ENCODE measurements at places on chromosomes 7 and 10.

- no peak for DNase-seq
These were observed 110.7 kb downstream of the TRIM24 start for GRCh38 chr7:138570715-138571114.

DNA sequence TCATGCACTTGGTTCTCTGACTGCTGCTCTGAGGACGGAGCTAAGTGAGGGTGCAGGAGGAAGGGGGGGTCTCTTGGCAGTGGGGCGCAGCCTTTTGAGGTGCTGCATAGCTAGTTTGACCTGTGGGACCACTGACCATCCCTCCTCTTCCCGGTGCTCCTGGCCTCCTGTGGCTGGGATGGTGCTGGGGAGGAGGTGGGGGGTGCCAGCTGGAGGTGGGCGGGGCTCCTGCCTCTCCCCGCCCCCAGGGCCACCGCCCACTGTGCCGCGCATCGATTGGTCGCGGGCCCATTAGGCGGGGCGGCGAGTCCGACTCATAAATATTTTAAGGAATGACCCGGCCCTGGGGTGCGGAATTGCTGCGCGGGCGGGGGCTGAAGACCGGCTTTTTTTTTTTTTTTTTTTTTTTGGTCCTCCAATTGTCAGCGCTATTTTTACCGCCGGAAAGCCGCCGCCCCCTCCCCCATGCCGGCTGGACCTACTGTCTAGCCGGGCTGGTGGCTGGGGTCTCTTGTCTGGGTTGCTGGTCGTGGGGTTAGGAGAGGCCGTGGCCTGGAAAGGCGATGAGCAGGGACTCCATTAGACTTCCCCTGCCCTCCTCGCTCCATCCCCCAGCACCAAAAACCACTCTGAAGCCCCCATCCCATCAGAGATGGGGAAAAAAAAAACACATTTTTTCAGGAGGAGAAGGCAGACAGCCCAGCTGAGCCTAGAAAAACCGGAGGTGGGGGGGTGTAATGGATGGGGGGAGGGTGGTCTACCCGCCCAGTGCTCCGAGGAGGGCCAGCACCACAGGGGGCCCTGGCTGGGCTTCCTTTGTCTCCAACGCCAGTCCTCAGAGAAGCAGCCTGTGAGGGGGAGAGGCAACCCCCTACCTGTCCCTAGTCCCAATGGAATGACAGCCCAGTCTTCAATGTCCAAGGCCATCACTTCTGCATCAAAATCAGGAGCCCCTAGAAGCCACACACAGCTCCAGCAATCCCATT is 6.4 kb downstream of the SH2B2 start:
- DNase-seq = no peak

- DNase-seq = no peak
These were observed 58.3 kb downstream of the MALSU1 start for GRCh38 chr7:23357190-23358093.

DNA sequence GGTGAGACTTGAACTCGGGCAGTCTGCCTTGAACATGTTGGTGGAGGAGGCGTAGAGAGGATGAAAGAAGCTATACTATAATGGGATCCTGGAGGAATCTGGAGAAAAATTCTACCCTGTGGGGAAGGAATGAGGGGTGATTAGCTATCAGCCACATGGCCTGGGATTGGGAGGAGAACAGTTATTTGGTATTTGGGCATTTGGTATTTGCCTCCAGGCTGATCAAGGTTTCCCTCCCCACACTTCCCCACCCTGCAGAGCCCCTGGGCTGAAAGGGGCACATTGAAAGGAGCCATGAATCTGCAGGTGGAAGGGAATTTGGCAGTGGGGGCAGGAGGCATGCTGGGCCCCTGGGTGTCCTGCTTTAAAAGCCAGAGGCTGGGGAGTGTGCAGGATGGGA is 235.3 kb downstream of the INHBA start:
- no peak for DNase-seq

- no peak for DNase-seq
These were observed 627.9 kb downstream of the PARD3 start for GRCh38 chr10:34187201-34187600.

DNA sequence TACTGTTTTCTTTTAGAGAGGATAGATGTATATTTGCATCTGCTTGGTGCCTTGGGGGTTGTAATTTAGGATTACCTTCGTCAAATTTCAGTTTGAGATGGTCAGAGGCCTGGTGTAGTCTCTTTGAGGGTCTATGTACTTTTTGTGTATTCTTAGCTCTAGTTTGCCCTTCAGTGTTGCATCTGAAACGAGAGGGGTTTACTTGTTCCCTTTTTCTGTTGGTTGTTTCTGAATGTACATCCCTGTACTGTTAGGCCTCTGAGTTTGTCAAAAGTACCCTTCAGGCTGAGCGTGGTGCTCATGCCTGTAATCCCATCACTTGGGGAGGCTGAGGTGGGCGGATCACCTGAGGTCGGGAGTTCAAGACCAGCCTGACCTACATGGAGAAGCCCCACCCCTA is 60.0 kb downstream of the MLLT10 start:
- DNase-seq = no peak

DNA sequence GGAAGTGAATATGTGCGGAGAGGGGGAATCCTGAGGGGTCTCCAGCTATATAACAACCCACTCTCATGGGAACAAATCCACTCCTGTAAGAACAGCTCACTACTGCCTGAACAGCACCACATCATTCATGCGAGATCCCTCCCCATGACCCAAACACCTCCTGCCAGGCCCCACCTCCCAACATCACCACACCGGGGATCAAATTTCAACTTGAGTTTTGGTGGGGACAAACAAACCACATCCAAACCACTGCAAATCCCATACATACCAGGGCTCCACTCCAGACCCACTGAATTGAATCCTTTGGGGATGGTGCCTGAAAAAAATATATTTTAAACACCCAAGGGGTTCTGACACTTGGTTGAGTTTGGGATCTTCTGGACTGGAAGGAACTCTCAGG is 181.5 kb upstream of the PLXNA4 start:
- no peak for DNase-seq

GRCh38 chr7:129431911-129432643 is 2.2 kb upstream of the STRIP2 start:
- no peak for DNase-seq

DNA sequence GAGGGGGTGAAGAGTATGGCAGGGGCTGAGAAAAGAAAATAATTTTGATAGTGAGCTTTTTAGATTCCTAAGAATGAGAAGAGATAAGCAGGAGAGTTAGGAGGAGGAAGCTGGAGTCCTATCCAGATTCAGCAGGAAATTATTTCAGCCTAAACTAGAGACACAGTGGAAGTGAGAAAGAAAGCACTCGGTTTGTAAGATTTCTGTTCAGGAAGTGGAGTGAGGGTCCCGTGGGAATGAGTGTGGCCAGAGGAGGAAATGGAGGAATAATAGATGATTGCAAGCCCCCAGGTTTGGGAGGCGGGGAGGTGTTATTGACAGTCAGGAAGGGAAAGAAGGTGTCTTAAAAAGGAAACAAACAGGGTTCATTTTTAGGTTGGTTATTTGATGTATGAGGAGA is 84.8 kb upstream of the NRP1 start:
- DNase-seq = no peak

DNA sequence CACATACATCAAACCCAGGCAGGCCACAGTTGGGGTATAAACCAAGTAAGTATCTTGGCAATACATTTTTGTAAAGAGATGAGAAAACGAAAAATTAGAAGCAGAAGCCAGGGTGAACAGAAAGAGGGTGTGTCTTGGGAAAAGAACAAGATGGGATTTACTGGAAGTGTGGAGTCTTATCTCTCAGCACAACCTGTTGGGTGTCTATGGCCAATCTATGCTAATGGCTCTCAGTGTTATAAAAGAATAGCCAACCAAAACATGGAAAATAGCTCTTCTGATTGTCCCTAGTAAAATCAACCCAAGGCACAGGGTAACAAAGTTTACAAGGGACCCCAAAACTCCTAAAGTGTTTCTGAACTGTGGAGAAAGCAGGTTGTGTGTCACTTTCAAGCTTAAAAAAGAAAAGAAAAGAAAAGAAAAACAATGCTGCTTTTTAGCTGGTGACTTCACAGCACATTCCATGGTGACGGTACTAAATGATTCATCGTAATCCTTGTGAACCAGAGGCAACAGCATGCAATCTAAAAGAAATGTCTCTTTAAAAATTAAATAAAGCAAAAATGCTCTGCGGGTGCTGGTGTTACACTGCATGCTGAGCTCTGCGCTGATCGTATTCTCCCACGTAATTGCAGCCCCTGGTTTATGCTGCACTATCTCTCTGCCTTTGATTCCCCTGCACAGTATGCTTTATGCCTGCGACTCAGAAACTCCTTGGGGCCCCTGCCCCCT is 100.8 kb downstream of the C10orf90 start:
- DNase-seq = no peak

GRCh38 chr10:88064608-88065382 is 201.4 kb downstream of the PTEN start:
- DNase-seq = no peak

- no peak for DNase-seq
These were observed 32.0 kb downstream of the SFMBT2 start for GRCh38 chr10:7378602-7379403.

All from stimulated activated CD8-positive, alpha-beta memory T cell treated with anti-CD3 and anti-CD28 coated beads, Interleukin-4, amount 100 ng/mL, for 1 hour (primary cell).